ENCODE measurements at places on chromosomes 13 and 19.
A peak's percentile ranks its signal among the peaks of the same experiment; 100 is the strongest.

GRCh38 chr19:51439021-51439465 is 19.2 kb downstream of the SIGLEC8 start:
- DNase-seq: no peak

- DNase-seq: no peak
Measured at GRCh38 chr19:47495478-47496372, 11.7 kb upstream of the KPTN start.

DNA sequence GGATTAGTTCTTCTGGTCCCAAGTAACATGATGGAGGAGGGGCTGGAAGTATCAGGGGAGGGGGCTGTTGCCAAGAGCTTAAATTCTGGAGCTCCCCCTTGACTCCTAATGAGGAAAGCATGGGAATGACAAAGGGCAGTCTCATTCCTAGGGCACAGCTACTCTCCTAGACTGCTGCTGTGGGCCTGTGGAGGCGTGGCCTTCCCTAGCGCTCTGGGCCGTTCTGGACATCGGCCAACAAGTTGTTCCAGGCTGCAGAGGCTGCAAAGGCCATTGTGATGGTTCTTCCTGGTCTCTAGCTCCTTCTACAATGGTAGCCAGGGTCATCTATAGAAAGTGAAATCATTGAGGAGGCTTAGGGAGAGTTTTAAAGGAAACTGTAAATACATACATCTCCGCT is 916.6 kb downstream of the DIAPH3 start:
- no peak for DNase-seq

- no peak for DNase-seq
Measured at GRCh38 chr19:13130886-13131490, 12.9 kb downstream of the NACC1 start.

DNA sequence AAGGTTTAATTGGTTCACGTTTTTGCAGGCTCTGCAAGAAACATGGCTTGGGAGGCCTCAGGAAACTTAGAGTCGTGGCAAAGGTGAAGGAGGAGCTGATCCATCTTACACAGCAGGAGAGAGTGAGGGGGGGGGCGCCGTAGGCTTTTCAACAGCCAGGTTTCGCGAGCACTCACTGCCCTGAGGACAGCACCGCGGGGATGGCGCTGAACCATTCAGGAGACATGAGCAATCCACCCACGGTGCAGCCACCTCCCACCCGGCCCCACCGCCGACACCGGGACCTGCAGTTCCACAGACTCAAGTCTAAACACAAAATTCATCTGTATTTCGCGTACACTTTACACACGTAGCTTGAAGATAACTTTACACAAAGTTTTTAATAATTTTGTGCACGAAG is 73.6 kb downstream of the KDM4B start:
- DNase-seq: no peak

DNA sequence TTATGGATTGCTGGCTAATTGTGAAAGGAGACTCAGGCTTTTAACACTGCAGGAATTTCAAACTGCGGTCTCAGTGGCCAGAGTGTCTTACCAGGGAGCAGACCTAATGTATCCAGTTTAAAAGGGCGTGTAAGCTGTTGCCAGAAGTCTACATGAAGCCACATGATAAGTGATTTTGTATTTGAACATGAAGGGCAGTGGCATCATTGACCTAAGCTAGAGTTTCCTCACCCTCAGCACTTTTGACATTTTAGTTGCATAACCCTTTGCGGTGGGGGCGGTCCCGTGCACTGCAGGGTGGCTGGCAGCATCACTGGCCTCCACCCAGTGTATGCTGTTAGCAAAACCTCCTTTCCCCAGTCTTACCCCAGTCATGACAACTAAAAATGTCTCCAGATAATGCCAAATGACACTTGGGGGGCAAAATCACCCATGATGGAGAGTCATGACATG is 23.7 kb upstream of the GPR18 start:
- DNase-seq: no peak

DNA sequence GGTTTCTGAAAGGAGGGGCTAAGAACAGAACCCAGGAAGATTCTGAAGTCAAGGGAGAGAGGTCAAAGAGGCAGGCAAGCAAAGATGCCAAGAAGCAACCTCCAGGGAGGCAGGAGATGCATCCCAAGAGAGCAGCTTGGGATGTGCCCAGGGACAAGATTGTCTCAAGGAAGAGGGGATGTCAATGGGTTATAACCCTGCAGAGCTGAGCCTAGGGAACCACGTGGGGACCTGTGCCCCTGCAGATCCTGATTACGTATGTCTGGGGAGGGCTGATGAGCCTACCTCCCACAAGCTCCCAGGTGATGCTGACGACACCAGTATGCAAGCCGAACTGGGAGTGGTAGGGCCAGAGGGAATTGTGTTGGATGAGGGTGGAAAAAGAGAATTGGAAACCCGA is 70.9 kb upstream of the IRS2 start:
- no peak for DNase-seq

DNA sequence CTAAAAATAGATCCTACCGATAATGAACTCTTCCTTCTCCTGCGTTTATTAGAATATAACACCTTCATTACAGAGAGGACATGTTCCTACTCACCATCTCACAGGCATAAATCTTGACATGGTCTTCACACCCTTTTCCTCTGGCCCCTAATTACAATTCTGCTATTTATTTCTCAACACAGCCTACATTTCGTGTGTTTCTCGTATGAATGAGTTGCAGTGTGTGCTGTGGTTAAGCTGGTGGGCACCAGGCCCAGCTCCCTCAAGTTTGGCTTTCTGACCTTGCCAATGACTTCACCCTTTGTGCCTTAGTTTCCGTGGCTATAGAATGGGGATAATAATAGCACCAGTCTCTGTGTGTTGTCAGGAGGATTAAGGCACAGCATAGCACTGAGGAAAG is 12.3 kb upstream of the KATNAL1 start:
- DNase-seq: no peak

GRCh38 chr13:21139374-21139773 is 37.0 kb downstream of the SKA3 start:
- no peak for DNase-seq

DNA sequence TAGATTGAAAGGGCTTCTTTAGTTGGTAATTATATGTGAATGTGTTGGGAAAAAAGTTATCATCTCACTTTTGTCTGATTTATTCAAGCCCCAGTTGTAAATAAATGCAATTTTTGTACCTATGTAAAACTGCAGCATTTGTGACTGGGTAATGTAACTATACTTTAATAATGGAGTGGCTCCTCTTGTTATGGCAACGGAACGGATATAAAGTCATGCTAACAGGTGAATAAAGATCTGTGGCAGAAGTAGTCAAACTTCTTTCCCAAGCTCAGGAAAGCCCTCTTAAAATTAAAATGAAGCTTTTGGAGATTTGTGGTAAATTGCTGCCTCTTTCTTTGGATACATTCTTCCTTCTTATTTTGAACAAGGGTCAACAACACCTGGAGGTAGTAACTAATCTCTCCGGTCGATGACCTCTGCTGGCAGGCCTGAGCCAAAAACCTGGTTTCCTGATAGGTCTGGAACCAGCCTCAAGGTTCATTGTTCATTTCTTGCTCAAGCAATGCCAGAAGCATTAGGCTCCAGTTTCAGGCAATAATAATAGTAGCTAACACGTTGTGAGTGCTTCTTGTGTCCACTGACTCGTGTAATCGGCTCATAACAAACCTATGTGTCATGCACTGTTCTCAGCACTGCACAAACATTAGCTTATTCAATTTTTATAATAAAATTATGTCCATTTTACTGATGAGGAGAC is 313.4 kb upstream of the DACH1 start:
- DNase-seq: no peak

DNA sequence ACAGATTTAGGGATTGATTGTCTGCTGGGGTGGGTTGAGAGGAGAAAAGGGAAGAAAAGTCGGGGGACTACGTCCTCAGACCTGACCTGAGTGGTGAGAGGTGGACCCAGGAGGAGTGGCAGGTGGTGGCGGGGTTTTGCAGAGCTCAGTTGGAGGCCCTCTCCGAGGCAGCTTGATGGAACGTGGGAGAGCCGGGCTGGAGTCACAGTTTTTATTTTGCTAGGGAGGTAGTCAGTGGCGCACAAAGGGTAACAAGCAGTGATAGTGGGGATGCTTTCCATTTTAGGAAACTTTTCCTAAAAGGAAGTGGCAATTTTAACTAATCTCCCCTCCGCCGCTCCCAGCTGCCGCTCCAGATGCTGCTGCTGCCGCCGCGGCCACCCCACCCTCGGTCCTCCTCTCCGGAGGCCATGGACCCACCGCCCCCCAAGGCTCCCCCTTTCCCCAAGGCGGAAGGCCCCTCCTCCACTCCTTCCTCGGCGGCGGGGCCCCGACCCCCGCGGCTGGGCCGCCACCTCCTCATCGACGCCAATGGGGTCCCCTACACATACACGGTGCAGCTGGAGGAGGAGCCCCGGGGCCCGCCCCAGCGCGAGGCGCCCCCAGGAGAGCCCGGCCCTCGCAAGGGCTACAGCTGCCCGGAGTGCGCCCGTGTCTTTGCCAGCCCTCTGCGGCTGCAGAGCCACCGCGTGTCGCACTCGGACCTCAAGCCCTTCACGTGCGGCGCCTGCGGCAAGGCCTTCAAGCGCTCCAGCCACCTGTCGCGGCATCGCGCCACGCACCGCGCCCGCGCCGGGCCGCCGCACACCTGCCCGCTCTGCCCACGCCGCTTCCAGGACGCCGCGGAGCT is 1.1 kb upstream of the ZNF581 start:
- peak; percentile 90 for DNase-seq

DNA sequence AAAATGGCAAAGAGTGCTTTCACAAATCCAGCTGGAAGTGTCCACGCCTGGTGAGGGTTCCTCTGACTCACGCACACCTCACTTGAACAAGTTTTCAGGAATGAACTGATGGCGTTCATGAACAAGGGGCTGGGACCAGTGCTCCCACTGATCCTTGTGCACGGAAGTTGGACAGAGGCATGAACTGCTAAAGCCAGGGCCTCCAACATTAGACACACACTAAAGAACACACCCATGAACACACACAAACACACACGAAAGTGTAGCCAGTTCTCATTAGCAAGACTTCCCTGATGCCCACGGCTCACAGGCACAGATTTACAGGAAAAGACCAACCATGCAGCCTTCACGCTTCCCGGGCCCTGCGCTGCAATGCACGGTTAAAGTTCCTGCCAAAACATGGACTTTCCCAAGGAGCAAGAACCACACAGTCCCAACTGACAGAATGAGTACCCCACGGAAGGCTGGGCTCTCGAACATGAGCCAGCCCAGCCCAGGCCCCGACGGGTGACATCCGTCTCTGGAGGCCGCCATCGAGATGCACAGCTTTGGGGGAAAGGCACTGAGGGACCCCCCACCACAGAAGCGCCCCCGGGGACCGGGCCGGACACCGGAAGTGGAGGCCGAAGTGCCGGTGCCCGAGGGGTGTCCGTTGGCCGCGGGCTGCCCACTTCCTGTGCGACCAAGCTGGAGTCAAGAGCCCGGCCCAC is 808 bp downstream of the DNMT1 start:
- DNase-seq: peak; percentile 30

- no peak for DNase-seq
Measured at GRCh38 chr13:49262634-49263033, 14.9 kb downstream of the CDADC1 start.

DNA sequence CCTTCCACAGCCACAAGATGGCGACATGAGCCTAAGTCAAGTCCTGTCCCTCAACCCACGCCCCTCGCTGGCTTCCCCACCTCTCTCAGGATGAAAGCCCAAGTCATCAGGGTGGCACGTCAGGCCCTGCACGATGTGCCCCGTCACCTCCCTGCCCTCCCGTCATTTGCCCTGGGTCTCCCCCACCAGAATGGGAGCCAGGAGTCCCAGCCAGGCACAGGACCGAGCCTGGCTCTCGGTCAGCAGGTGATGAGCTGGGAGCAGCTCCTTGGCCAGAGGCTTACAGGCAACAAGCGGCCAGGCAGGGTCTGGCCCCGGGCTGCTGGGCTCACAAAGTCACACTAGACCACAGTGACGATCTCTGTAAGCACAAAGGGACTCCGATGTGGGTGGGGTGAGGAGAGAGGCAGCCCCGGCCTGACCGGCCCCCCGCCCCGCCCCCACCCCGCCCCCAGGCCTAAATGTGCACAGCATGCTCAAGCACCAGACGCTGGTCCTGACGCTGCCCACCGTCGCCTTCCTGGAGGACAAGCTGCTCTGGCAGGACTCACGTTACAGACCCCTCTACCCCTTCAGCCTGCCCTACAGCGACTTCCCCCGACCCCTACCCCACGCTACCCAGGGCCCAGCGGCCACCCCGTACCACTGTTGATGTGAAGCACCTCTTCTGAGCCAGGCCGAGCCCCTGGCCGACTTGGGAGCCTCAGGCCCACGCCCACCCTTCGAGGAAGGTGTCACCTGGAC is 7.3 kb downstream of the MRPL4 start:
- peak; percentile 94 for DNase-seq

- no peak for DNase-seq
Measured at GRCh38 chr13:101996954-101997353, 404.9 kb downstream of the FGF14 start.

DNA sequence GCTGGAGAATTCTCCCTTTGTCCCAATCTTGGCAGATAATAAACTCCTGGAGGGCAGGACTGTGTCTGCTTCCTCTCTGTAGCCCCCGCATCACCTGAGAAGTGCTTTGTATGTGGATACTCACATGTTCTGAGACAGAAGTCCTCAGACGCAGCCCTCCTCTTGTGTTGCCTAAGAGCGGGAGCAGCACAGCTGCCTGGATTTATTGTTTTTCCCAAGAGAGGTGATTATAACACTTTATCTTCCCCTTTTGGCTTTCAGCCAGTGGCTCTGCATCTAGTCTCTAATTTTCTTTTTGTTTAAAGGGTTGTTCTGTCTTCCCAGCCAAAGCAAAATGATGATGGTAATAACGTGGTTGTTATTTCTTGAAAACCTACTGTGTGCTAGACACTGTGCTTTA is 36.1 kb downstream of the OLFM4 start:
- DNase-seq: no peak

DNA sequence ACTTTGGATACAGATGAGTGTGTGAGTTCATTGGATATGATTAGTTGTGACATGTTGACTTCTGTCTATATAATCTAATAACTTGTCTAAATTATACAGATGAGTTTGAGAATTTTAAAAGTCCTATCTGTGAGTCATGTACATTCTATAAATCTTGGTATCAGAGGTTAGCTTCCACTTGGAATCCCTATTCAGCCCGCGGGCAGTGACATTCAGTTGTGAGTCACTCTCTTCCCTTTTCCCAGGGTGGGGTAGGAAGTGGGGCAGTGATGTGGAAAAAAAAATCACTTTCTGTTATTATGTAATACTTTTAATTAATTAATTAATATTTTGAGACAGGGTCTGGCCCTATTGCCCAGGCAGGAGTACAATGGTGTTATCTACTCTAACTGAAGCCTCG is 33.0 kb upstream of the ZNF808 start:
- DNase-seq: no peak

GRCh38 chr13:43797159-43797558 is 10.4 kb upstream of the ENOX1 start:
- no peak for DNase-seq

- DNase-seq: no peak
Measured at GRCh38 chr19:53365899-53366493, 491 bp downstream of the ZNF525 start.

- DNase-seq: no peak
Measured at GRCh38 chr13:32031815-32032370, 319 bp downstream of the FRY start.

Measured in kidney (tissue), 22 donors.